GM10248 (cell line): ENCODE measurements at places on chromosomes 12 and 14.

- DNase-seq: no peak
Measured at GRCh38 chr12:57618966-57619433, 7.8 kb downstream of the ARHGEF25 start.

DNA sequence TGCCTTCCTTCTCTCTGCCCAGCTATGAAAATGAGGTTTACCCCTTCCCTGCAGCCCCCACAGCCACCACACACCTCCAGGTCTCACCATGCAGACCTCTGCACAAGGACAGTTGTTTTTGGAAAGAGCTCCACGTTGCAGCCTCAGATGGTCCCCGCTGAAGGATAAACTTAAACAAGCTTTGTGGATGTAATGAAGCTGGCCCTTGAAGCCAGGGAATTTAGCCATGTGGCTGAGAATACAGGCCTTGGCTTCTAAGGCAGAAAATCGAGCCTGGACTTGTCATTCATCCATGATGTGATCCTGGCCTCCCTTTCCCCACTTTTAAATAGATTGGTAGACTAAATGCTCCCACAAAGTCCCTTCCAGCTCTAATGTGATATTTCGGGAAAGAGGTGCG lies 79.4 kb downstream of the TBX3 start:
- DNase-seq: no peak

GRCh38 chr14:98181241-98181640 lies 1090.8 kb downstream of the BCL11B start:
- no peak for DNase-seq

GRCh38 chr14:99163446-99163845 lies 108.6 kb downstream of the BCL11B start:
- DNase-seq: no peak

GRCh38 chr12:111105294-111105693 lies 184.9 kb upstream of the MYL2 start:
- DNase-seq: no peak

DNA sequence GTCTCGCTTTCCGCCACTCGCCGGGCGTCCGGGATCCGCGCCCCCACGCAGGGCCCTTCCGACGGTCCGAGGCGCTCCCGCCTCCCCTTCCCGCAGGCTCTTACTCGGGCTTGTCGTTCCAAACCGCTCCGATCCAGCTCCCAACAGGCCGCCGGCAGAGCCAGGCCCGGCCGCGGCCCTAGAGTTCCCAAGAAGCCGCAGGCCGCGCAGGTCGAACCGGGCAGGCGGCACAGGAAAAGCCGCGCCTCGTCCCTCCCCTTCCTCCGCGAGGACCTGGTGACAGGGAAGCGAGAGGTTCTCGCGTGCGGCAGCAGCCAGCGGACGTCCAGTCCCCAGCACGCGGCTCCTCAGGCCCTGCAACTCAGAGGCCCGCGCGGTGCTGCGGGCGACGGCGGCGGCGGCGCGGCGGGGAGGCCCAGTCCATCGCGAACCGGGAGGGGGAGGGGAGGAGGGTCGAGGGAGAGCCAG lies 272 bp downstream of the HECTD1 start:
- DNase-seq: no peak

DNA sequence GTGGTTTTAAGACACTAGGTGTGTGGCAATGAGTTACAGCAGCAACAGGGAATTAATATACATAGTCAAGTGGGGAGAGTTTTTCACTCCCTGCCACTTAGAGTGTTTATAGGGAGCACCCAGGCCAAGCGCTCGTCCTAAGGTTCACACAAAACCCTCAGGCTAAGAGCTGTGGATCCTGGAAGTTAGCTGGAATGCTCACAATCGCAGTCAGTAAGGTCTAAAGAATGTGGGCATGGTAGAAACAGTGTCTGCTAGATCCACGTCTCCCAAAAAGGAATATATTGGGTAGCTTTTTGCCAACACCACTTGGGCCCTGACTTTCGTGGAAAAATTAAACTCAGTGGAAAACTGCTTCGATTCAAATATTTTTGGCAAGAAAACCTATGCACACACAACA lies 36.6 kb downstream of the STAB2 start:
- no peak for DNase-seq

GRCh38 chr14:35858521-35859209 lies 32.5 kb downstream of the BRMS1L start:
- DNase-seq: no peak

DNA sequence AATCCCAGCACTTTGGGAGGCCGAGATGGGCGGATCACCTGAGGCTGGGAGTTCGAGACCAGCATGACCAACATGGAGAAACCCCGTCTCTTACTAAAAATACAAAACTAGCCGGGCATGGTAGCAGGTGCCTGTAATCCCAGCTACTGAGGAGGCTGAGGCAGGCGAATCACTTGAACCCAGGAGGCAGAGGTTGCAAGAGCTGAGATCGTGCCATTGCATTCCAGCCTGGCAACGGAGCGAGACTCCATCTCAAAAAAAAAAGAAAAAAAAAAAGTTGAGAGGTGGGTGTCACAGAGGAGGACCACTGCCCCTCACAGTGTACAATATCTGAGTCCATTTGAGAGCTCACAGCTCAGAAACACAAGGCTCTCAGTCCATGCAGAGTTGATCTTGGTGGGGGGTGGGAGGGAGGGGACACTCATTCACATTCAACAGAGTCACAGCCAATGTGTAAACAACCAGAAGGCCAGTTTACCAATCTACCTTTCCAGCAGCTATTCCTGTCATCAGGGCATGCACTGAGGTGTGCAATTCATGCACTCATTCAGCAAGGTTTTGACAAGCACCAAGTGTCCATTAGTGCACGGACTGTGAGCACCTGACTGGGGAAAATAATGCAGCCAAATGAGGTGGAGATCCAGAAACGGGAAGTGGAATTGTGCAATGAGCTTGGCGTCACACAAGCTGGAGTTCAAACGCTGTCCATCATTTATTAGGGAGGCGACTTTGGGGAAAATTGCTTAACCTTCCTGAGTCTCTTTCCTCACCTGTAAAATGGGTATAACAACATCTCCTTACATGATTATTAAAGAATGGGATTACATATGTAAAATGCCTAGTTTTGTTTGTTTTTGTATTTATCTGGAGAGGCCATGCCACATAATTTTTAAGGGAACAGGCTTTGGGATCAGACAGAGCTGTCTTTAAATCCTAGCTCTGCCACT lies 4.4 kb upstream of the EIF5 start:
- no peak for DNase-seq

DNA sequence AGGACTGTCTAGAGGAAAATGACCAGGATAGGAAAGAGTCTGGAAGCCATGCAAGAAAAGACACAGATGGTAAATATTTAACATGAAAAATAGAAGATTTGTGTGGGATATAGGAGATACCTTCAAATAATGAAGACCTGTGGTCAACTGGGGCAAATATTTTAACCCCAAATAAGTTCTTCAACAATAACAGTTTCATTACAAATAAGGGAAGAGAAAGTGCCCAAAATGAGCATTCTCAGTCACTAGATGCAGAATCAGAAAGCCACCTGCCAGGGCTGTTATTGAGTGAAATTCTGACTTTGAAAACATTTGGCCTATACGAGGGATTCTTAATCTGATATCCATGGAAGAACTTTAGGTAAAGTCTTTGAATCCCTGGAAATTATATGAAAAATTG lies 231.2 kb upstream of the PLEKHG7 start:
- DNase-seq: no peak

DNA sequence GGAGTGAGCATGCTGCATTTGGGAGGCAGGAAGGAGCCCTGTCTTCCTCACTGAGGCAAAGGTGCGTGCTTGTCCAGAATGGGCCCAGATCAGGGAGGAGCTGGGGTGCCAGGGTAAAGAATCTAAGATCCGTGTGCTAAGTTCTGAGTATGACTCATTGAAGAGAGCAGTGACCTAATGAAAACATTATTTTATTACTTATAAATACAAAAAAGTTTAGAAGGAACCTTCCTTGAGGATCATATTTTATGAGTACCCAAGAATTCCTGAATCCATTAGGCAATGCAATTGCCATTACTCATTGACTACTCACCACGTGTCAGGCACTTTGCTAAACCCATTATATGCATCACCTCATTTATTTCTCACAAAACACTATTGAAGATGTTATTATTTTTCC lies 264.7 kb downstream of the EGLN3 start:
- no peak for DNase-seq

DNA sequence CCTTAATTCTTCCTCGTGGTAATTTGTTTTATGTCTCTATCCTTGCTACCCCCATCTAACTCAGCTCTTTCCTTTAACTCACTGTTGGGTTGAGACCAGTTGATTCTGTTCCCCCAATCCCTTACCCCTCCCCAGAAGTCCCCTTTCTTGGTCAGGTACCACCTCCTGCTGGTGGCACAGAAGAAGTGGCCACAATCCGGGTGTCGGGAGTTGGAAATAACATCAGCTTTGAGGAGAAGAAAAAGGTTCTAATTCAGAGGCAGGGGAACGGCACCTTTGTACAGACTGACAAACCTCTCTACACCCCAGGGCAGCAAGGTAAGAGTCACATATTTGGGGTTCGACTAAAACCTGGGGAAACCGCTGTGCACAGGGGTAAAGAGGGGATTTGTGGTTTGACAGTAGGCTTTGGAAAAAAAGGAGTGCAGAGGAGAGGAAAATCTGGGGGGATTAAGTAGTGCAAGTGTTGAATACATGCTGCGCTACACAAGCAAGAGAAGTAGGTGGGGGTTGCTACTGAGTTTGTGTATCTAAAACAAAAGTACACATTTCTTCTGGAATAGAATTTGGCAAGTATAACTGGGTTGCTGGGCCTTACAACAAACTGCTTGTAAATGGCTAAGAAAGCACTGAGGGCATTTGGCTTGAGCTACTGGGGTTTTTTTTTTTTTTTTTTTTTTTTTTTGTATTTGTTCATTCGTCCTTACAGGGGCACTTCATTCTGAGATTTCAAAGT lies 1.3 kb downstream of the A2ML1 start:
- DNase-seq: no peak

DNA sequence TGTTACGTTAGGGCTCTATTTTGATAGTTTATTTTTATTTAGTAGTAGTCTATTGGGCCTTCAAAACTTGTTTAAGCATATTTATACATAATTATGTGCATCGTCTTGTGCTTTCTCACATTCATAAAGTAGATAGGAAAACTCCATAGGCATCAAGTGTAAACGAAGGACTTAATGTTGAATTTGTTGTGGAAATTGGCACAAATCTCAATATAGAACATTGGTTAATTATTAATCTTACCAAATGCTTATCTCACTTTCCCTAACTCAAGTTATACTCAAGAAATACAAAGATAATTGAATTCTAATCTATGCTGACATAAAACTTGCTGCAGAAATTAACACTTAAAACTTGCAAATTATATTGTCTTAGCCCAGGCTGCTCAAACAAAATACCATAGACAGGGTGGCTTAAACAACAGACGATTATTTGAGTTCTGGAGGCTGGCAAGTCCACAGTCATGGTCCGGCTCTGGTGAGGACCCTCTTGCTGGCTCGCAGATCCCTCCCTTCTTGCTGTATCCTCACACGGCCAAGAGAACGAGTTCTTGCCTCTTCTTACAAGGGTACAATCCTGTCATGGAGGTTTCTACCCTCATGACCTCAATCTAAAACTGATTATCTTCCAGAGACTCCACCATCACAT lies 18.8 kb downstream of the STYX start:
- DNase-seq: no peak

- DNase-seq: no peak
Measured at GRCh38 chr14:36424478-36425102, 95.4 kb downstream of the NKX2-1 start.

GRCh38 chr12:112198120-112198733 lies 72.9 kb downstream of the TRAFD1 start:
- peak; percentile 78 for DNase-seq

DNA sequence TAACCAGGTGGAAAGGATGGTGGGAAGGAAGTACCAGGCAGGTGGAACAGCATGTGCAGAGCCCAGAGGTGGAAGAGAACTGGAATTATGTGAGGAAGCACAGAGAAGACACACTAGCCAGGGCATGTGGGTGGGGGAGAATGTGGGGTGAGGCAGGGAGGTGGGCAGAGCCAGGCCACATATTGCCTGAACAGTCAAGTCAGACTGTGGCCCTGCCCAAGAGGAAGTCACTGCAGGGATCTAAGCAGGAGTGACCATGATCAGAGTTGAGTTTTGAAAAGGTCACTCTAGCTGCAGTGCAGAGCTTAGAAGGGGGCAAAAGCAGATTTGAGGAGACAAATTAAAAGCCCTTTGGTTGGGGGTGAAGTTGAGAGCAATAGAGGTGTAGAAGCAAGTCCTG lies 114.0 kb upstream of the SLC38A2 start:
- DNase-seq: no peak

DNA sequence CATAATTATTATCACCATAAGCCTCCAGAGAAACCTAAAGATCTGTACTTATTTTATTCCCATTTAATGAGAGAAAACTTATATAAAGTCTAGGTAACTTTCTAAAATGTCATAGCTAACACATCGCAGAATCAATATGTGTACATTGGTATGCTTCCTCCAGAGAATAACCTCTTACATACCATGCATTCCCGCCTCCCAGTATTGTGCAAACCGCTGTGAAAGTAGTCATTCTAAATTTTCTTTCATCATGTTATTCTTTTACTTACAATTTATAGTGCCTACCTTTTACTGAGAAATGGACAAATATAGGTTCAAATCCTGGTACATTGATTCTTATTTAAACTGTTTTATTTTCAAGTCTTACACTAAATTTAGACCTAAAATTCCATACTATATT lies 463.4 kb downstream of the LRFN5 start:
- no peak for DNase-seq

DNA sequence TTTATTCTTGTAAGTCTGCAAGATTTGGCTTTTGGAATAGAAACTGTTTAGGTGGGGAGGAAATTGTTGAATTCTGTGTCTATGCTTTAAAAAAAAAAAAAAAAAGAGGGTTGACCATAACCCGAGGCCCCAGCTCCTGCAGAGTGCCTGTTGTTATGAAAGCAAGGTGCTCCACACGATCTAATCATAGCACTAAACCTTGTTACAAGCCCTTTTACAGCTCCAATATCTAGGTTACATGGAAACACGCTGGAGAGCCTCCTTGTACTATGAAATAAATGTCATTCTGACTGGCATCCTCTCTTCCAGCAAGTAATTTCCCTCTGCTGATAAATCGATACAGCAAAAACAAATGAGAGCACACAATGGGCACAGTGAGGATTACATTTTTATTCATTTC lies 303.1 kb upstream of the SOX5 start:
- DNase-seq: no peak

DNA sequence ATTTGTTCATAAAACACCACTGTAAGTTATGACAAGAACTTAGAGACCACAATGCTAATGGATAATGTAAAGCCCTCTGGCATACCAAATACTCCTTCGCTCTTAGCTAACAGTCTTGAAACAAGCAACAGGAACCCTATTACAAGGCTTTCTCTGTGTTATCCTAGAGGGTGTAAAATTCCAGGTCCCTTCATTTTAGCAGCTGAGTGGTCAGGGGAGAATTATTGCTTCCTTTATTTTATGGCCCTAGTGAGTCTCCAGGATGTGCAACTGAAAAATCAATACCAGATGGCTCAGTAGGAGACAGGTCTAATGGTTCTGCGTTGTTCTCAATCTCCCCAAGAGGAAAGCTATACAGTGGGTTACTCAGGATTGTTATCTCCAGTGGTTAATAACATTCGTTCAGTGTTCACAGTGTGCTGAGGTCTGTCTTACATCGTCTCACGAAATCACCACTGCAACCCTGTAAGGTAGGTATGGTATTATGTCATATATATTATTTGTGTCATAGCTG lies 172.7 kb upstream of the CNOT2 start:
- DNase-seq: no peak

GRCh38 chr12:49827051-49827400 lies 1.2 kb downstream of the NCKAP5L start:
- DNase-seq: no peak
